ENCODE measurements at places on chromosomes 4 and X.

- DNase-seq = peak; percentile 36
These were observed 2340.7 kb downstream of the PCDH7 start for GRCh38 chr4:33060674-33061542.

GRCh38 chr4:69702201-69702600 is 49.2 kb upstream of the UGT2A1 start:
- DNase-seq = no peak

DNA sequence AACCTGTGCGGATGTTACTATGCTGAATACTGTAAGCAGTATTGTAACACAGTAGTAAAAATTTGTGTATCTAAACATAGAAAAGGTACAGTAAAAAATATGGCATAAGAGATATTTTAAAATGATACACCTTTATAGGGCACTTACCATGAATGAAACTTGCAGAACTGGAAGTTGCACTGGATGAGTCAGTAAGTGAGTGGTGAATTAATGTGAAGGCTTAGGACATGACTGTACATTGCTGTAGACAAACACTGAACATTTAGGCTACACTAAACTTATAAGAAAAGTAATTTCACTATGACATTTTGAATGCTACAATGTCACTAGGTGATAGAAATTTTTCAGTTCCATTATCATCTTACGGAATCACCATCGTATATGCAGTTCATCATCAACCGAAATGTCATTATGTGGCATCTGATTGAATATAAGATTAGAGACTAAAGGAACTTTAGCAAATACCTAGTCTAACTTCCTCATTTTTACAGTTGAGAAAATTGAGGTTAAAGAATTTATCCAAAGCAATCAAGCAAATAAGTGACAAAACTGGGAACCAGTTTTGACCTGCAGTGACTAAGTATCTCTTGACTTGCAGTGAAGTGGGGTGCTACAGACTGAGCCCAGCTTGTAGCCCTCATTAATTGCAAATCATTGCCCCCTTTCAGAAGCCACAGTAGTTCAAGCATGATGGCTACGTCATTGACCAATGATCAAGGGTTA is 55.3 kb downstream of the EGF start:
- DNase-seq = no peak

DNA sequence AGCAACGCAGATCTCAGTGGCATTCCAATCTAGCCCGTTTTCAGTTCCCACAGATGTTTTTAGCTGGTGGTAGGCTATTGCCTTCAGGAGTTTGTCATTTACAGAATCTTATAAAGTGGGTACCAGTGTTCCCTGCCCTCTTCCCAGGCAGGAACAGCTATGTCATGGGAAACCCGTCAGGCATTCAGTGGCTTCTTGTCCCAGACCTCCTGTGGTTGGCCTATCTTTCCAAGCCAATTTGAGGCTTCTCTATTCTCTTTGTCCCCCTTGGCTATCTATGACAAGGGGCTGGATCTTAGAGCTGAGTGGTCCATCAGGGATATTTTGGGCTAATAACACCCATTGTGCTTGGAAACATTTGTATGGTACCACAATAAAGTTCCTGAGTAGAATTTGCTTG is 33.6 kb upstream of the RPL34 start:
- DNase-seq = no peak

DNA sequence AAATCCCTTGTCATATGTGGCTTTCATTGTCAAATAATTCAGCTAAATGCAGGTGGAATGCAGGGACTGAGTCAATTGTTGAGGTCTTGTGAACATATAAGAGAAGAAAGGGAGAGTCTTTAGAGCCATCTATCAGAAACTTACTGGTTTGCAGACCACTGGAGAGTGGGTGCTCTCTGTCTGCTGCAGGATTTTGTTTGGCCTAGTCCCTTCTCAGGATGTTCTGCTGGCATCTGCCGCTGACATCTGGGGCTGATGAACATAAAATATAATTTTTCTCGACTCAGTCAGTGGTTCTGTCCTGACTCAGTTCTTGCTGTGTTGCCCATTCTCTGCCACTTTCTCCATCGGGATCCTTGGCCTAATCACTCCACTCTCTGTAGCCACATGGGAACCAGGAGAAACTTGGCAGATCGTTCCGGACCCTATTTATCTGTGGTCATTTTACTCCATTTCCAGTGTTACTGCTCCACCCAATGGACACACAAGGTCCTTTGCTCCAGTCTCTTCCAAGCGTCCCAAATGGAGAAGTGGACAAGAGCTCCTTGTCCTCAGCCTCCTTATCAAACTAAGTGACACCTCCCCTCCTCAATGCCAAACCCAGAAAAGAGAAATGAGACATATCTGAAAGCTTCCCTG is 436.2 kb downstream of the FAT4 start:
- no peak for DNase-seq

- DNase-seq = no peak
These were observed 229.6 kb upstream of the AGTR2 start for GRCh38 chrX:115940888-115941332.

DNA sequence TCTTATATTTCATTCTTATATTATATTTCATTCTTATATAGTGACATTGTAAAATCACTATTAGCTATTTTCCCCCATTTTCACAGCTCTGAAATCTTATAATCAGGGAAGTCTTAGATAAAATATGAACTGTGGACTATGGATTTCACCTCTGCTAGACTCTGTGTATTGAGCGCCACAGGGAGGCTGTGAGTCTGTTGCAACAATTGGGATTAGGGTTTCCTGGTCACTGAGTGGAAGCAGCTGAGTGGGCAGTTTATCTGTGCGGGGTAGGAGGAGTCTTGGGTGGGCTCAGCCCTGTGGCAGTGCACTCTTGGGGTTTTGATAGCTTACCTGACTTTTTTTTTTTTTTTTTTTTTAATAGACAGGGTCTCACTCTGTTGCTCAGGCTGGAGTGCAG is 249.5 kb downstream of the PTTG2 start:
- no peak for DNase-seq

DNA sequence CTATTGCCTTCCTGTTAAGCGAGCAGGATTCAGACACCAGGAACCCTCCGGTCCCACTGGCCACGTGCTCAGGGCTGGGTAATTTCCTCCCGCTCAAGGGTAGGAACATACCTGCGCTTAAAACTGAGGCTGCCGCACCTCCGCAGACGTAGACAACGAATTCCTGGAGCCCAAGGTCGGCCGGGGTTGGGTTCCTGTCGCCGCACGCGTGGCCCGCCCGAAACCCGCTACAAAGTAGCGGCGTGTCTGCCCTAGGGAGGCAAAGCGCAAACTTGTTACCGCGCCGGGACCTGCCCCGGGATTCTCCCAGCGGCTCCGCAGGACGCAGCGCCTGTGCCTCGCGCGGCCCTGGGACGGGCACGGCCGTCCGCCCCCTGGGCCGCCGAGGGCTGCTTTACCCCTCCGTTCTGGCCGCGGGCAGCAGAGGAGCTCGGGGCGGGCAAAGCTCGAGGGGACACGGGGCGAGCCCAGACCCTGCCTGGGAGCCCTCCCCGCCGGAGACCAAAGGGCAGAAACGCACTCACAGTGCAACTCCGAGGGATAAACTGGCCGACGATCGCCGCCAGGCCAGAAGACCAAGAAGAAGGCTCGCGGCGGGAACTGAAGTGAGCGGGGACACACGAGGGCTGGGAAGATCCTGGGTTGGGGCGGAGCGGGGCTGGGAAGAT is at the start of gene ERVMER34-1:
TSS of gene ERVMER34-1 (minus strand) at position 607 of the 668 bp plus-strand sequence. CDS start 5,905 bp downstream, outside the sequence.
- DNase-seq = peak; percentile 34

- no peak for DNase-seq
These were observed 105.3 kb upstream of the IGSF1 start for GRCh38 chrX:131394384-131394783.

GRCh38 chrX:39827951-39828350 is 269.8 kb downstream of the BCOR start:
- no peak for DNase-seq

DNA sequence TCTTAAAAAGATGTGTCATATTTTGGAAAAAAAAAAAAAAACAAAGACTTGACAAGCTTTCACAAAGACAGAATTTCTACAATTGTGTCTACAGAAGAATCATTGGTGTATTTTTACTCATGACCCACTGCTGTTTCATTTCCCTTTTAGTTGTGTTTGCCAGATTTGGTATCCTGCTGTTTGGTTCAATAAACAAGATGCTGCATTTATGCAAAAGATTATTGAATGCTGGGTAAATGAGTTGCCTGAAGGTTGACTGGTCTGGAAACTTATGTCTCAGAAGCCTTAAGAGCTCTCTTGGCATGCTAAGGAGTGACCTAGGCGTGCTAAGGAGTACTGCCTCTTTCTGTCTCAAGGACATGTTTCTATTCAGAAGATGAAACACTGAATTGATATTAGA is 64.9 kb upstream of the NPY2R start:
- DNase-seq = no peak

DNA sequence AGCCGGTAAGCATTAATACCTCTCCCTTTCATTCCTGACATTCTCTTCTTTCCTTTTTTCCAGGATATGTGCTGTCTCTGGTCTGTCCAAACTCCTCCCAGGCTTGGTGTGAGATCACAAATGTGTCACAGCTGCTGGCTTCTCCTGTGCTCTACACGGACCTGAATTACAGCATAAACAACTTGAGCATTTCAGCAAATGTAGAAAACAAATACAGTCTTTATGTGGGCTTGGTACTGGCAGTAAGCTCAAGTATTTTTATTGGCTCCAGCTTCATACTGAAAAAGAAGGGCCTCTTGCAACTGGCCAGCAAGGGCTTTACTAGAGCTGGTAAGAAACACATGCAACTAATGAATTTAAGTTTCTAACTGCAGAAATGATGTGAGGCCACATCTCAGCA is 8.4 kb downstream of the NIPAL1 start:
- no peak for DNase-seq

DNA sequence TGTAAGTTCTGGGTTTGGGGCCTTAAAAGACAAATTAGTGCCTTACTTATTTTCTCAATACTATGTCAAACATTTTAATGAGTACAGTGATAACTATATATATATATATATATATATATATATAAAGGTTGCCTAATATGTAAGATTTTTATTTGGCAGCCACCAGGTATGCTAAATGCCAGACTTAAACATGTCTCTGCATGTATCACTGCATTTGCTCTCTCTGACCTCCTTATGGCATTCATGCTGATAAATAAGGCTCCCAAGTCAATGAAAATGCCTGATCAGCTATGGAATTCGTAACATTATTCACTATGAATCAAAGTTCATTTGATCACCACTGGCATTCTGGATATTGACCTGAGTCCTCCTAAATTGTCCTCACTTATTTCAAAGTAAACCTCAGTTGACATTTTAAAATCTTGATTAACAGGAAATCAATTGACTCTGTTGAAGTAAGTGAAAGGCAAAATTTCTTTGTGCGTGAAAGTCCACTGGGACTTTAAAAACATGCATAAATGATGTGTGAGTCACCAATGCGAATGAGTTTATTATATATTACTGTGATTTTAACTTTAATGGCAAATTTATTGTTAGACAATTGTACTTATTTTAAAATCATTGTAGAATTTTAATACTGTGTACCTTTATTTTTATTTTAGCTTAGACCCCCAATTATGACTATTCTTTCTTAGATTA is 29.2 kb upstream of the AREG start:
- DNase-seq = no peak

DNA sequence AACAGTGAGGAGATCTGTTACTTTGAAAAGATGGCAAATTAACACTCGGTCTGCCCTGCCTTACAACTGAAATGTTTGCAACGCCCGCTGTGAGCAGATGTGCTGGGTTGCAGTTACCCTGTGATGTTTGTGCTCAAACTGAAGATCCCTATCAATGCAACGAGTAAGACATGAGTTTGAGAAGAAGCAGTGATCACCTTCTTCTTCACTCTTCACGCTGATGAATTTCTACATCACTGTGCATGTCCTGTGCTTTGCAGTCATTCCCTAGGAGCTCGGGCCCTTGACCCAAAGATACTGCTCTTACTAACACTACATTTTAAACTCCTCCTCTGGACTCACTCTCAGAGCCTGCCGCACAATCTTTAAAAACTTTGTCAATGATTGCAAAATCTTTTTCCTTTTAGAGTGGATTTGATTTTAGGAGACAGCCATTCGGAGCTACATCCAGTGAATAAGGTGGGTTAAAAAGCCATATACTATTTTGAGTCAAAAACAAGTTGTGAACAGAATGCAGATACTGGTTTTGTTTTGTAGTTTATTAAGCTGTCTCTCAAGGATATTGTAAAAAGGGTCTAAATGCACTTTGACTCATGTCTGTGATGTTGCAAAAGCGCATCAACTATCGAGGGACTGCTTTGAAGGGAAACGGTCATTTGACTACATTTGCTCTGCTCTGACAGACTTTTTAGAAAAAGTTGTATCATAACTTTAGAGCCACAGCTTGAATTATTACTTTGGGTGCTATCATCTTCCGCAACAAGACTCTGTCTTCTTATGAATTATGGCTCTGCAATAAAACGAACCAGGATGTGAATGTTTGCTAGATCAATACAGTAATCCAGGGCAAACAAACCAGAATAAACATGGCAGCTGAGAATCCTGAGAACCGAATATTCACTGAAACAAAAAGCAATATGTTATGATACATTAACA is 5.7 kb upstream of the RHOH start:
- no peak for DNase-seq

GRCh38 chr4:16721613-16722291 is 176.7 kb downstream of the LDB2 start:
- no peak for DNase-seq

DNA sequence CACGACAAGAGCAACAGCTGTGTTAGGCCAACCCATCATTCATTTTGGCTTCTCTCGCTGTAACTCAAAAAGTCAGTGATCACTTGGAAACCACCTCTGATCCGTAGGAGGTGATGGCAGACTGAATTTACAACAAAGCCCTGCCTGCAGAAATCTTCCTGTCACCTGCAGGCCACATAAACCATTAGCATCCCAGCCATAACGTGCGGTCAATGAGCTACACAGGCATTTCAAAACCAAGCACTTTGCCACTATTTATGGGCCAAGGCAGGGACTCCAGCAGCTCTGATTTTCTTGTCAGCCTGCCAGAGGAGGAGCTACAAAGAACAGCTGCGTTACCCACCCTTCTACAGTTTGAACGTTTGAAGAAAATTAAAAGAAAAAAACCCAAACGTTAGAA is 228.1 kb upstream of the PPARGC1A start:
- no peak for DNase-seq

GRCh38 chr4:147863808-147864472 is 132.1 kb downstream of the ARHGAP10 start:
- DNase-seq = no peak

DNA sequence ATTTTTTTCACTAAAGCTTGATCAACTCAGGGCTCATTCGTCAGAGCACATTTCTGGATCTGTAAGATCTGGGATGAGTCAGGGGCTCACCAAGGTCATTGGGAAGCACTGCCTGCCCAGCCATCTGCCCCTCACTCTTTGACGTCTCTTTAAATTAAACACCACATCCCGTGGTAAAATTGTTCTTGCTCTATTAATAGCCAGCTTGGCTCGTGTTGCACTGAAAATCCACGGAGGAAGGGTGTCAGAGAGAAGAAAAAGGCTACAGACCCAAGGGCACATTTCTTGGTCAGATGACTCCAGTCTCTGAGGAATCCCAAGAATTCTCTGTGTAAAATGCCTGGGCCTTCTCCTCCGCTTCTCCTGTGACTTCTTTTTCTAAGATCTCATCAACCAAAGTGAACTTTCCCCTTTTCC is 45.7 kb upstream of the GATB start:
- no peak for DNase-seq

All from right renal pelvis (tissue), 4 donors.